ENCODE measurements at places on chromosomes 2 and 18.
A peak's percentile ranks its signal among the peaks of the same experiment; 100 is the strongest.

DNA sequence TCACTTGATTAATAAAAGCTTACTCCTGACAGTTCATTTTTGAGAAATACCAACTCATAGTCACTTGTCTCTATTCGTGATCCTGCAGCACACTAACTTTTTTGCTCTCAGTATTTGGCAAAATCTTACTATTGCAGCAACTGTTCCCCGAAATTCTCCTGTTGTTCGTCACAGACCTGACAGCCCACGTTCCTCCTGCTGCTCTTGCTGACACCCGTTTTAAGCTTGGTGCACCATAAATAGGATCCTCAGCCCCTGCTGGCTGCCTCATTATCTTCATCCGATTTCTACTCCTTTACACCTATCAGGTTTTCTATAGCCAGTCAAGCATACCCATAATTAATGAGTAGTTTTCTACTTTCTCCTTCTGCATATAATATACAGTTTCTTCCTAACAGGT, 368.8 kb downstream of the PLCL1 start:
- DNase-seq = no peak

- no peak for DNase-seq
Measured at GRCh38 chr18:28123401-28124030, 53.4 kb downstream of the CDH2 start.

GRCh38 chr2:158689391-158689790, 105.7 kb upstream of the DAPL1 start:
- no peak for DNase-seq

- DNase-seq = peak; percentile 38
Measured at GRCh38 chr2:240956935-240957655, 41.3 kb upstream of the SNED1 start.

GRCh38 chr18:23881778-23882177, 132.8 kb upstream of the TTC39C start:
- no peak for DNase-seq

DNA sequence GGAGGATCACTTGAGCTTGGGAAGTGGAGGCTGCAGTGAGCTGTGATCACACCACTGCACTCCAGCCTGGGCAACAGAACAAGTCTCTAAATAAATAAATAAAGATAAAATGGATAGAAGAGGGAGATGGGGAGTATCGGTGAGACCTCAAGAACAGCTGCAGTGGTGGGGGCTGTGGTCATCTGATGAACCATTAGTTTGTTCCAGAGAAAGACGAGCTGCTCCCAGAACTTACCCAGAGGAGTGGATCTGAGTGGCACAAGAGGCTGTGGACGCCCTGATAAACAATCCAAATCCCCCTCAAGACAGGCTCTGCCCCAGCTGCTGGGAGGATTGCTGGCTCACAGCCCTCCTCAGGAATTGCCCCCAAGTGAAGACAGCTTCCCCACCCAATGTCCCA, 26.7 kb downstream of the TMEM127 start:
- DNase-seq = no peak

- no peak for DNase-seq
Measured at GRCh38 chr2:80830891-80831290, 526.3 kb upstream of the LRRTM1 start.

GRCh38 chr18:55477860-55478581, 110.0 kb downstream of the TCF4 start:
- peak; percentile 73 for DNase-seq

- DNase-seq = peak; percentile 90
Measured at GRCh38 chr2:236663287-236664101, 93.9 kb downstream of the ACKR3 start.

GRCh38 chr18:35478520-35479435, 19.0 kb downstream of the INO80C start:
- peak; percentile 40 for DNase-seq

- peak; percentile 55 for DNase-seq
Measured at GRCh38 chr2:223936862-223937326, 8.2 kb downstream of the WDFY1 start.

GRCh38 chr2:187500585-187501359, 52.7 kb upstream of the CALCRL start:
- DNase-seq = peak; percentile 50

DNA sequence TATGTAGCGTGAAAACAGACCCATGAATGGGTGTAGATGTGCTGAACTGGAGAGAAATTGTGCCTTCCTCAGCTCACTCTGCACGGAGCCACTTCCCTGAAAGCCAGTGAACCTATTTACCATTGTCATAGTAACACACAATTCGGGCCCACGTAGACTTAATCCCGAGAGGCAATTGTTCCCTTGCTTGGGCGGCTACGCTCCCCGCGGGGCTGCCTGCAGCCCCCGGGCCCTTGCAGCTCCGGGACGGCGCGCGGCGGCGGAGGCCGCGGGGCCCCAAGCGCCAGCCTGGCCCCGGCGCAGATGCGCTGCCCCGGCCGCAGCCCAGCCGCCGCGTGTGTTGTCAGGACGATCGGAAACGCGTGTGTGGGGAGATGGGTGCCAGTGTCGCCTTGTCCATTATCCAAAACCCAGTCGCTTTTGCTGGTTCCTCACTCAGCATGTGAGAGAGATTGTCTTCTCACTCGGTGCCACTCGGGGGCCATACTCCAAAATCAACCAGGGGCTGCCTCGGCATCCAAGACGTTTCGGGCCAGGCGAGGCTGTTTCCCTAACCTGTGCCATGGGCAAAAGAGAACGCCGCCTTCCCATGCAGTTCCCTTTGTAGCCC, 17.9 kb upstream of the LRRTM1 start:
- DNase-seq = no peak

DNA sequence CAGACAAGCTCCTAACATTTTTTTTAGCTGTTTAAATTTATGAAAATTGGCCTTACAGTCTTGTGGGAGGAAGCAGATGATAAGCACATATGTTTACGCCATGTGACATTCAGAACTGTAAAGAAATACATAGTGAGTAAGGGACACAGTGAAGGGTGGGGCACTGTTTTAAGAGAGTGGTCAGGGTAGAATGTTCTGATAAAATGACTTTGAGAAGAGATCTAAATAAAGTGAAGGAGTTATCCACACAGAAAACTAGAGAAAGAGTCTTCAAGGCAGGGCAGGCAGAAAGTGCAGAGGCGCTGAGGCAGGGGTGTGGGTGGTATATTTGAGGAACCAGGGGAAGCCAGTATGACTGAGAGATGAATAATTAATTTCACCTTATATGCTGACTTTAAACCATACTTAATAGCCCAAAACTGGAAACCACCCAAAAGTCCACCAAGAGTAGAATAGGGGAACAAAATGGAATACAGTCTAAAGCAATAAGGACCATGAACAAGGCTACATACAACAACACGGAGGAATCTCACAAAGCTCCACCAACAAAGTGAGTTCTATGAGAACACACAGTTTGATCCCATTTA, 8.6 kb downstream of the MREG start:
- no peak for DNase-seq

DNA sequence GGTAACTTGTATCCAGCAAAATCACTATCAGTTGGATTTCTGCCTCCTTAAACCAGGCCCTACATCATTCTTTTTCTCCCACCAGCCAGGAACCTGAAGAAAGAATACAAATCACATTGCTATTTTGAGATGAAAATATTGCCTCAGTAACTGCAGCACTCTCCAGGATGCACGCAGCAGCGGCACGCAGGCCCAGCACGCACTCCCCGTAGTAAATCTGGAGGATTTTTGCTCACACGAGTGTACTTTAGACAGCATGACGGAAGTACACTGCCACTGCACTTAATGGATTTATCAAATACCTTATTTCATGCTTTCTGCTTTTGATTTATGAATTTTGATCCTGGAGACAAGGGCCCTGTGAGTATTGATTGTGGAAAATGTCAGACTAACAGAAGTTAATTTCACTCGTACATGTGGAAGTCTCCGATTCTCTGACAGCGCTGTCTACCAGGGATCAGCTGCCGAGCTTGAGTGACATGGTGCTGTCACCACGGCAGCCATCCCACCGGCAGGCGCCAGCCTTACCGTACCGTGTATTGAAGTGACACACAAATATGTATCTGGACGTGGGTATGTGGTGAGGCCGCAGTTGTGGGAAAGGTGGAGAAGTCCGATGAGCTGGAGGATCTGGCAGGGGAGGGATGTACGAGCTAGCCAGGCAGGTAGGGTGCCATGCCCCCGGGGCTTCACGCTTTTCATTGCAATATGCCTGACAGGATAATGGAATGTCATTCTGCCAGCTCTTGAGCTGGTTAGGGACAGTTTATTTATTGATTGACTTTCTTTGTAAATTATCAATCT, 863.7 kb downstream of the GALR1 start:
- DNase-seq = no peak

GRCh38 chr2:97901862-97902261, 93.9 kb downstream of the TMEM131 start:
- DNase-seq = no peak

GRCh38 chr2:225103737-225104141, 61.5 kb upstream of the DOCK10 start:
- DNase-seq = peak; percentile 87

GRCh38 chr2:240254337-240255164, 114.1 kb upstream of the OTOS start:
- no peak for DNase-seq

DNA sequence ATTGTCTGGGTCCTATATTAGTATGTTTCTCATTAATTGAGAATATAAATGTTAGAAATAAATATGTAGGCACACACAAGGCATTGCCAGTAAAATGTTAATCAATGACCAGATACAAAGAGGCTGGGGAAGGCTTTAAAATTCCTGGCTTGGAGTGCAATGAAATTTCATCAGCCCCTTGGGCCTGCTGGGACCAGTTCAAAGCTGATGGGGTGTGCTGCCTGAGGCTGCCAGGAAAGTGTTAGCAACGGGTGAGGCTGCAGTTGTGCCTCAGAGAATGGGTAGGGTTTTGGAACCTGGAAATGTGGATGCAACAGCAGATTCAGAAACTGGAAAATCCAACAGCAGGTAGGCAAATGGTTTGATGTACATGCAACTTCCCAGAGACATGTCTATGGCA, 68.9 kb downstream of the DIPK1C start:
- no peak for DNase-seq

DNA sequence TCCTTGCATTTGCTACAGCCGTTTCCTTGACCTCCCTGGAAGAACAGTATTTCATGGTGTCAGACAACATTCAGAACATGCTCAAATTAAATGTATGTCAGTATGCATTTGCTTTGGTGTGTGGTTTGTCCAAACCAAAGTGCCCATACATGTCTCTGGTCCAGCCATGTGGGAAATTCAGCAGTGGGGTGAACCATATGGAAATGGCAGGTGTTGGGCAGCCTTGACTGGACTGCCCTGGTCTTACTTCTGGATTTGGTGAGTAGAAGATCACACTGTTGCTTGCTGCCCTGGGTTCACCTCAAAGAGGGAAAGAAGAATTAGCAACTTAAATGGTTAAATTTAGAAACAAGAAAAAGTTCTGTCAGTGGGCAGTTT, 84.5 kb downstream of the MSH2 start:
- no peak for DNase-seq

- peak; percentile 95 for DNase-seq
Measured at GRCh38 chr2:218081695-218082094, 12.6 kb downstream of the RUFY4 start.

DNA sequence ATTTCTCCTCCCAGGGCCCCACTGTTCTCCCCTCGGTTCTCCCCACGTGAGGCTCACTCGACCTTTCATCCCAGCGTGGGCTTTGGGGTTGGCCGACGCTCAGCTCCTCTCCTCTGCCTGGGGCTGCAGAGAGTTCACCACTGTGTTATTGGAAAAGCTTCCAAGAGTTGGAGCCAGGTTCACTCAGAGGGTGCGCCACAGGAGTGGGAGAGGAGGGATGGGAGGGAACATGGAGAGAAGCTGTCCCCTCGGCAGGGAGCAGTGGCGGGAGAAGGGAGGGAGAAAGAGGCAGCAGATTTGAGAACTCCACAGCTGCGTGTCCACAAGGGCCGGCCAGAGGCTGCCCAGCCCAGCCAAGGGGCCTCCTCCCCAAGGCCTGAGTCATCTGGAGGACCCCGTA, 197.1 kb upstream of the SMAD2 start:
- no peak for DNase-seq

GRCh38 chr2:97880334-97880733, 115.4 kb downstream of the TMEM131 start:
- no peak for DNase-seq

DNA sequence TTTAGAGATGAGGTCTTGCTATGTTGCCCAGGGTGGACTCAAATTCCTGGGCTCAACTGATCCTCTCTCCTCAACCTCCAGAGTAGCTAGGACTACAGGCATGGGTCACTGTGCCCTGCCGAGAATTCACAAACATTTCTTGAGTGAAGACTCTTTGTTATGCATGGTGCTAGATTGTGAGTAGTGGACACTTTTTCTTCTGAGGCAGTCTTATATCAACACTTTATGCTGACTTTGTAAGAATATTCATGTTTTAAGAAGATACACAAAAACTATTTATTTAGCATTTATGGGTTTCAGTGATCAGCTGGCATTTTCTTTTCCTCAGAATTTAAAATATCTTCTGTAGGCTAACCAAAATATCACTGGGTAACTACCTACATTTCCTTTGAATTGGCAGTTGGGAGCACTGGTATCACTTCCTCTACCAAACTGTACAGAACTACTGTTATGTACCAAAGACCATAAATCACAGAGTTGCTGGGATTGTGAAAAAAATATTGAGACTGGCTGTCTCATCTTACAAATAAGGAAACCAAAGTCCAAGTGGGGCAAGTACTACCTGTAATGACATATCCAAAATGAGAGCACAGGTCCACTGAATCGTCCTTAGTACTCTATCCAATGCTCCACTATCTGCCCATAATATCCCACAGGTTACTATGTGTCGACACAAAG, 34.0 kb downstream of the DOCK10 start:
- DNase-seq = no peak

DNA sequence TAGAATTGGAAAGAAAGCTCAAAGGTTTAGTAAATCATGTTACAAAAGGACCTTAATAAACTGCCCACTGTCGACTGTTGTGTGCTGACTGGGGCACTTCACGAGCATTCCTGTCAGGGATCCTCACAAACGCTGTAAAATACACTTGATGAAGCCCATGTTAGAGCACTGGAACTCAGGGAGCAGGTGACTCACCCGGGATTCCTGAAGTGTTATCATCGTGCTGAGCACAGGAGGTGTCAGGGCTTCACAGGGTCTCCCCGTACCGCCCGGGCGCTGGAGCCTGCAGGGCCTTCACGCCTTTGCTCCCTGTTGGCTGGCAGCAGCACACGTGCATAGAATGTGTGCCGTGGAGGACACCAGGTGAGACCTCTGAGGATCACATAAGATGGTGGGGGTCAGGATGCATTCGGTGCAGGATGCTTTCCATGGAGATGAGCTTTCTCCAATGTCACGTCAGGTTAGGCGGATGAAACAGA, 187.3 kb downstream of the SNTG2 start:
- no peak for DNase-seq

- DNase-seq = no peak
Measured at GRCh38 chr2:193988784-193989183, 1668.2 kb upstream of the SLC39A10 start.

DNA sequence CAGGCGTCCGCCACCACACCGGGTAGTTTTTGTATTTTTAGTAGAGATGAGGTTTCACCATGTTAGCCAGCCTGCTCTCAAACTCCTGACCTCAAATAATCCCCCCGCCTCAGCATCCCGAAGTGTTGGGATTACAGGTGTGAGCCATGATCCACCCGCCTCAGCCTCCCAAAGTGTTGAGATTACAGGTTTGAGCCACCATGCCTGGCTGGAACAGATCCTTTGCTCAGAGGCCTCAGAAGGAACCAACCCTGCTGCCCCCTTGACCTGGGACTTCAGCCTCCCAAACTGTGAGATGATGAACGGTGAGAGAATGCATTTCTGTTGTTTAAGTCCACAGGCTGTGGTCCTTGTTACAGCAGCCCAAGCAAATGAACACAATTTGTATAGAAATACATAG, 67.0 kb downstream of the NCAPH start:
- no peak for DNase-seq

GRCh38 chr18:57839942-57840381, 36.8 kb upstream of the ATP8B1 start:
- no peak for DNase-seq

GRCh38 chr2:32417659-32418058, 60.8 kb downstream of the BIRC6 start:
- no peak for DNase-seq

Data from SJSA1 (cell line).